ENCODE measurements at places on chromosomes 11 and 22.

DNA sequence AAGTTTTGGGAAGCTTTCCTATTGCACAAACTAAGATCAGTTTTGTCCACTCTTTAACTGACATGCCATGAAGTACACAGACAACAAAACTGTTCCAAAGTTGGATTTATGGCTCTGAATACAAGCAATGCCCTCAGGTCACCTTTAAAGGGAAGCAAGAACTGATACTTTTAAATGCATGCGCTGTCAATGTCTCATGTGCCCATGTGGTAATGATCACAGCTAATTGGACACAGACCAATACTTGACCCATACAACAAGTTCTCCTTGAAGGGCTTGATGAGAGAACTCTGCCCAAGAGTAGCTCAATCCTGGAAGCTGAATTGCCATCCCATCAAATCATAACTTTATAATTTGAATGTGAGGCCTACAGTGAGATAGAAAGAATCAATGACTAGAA is 624.9 kb downstream of the ETS1 start:
- H3K36me3 ChIP-seq: no peaks in the 10 kb centered on the region
- H3K4me3 ChIP-seq: no peak overlapping the region
- no peaks in the 10 kb centered on the region for H3K4me1 ChIP-seq
- no peak for DNase-seq
- no peak overlapping the region for H3K27ac ChIP-seq
- no peaks in the 10 kb centered on the region for H3K27me3 ChIP-seq

DNA sequence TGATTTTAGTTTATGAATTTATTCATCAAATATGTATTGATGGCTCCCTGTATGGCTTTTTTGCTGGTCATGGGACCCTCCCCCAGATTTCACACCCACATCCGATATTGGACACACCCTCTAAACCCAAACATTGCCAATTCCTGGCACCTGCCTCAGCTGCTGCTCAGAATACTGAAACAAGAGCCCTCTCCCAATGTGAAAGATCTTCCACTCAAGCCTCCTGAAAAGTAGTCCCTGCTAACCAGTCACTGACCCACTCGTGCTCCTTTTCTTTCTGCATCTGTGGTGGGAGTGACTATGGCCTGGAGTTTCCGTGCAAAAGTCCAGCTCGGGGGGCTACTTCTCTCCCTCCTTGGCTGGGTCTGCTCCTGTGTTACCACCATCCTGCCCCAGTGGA is at the start of gene CLDN25:
CLDN25 (plus strand) TSS at position 301 of the 400 bp plus-strand sequence; CDS start at position 301, 0 bp downstream.
- H3K4me3 ChIP-seq: no peak within 1 kb of the TSS
- H3K36me3 ChIP-seq: no peaks in the 10 kb centered on the region
- no peaks in the 10 kb centered on the region for H3K4me1 ChIP-seq
- no peak within 1 kb of the TSS for H3K27ac ChIP-seq
- peaks cover 38% of the 10 kb centered on the region for H3K27me3 ChIP-seq

GRCh38 chr11:3712274-3712673 is 41.1 kb upstream of the CHRNA10 start:
- no peak overlapping the region for H3K27ac ChIP-seq
- no peaks in the 10 kb centered on the region for H3K27me3 ChIP-seq
- no peaks in the 10 kb centered on the region for H3K4me1 ChIP-seq
- no peak overlapping the region for H3K4me3 ChIP-seq

DNA sequence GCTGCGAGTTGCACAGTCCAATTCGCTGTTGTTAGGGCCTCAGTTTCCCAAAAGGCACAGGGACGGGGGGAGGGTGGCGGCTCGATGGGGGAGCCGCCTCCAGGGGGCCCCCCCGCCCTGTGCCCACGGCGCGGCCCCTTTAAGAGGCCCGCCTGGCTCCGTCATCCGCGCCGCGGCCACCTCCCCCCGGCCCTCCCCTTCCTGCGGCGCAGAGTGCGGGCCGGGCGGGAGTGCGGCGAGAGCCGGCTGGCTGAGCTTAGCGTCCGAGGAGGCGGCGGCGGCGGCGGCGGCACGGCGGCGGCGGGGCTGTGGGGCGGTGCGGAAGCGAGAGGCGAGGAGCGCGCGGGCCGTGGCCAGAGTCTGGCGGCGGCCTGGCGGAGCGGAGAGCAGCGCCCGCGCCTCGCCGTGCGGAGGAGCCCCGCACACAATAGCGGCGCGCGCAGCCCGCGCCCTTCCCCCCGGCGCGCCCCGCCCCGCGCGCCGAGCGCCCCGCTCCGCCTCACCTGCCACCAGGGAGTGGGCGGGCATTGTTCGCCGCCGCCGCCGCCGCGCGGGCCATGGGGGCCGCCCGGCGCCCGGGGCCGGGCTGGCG is at the start of gene BCR:
BCR (plus strand) TSS at position 209 of the 592 bp plus-strand sequence. CDS start 452 bp downstream, outside the sequence.
- peak within 1 kb of the TSS; percentile 46 for H3K4me3 ChIP-seq
- H3K27me3 ChIP-seq: no peaks in the 10 kb centered on the region
- H3K27ac ChIP-seq: peak within 1 kb of the TSS; percentile 66
- H3K4me1 ChIP-seq: peaks cover 85% of the 10 kb centered on the region

DNA sequence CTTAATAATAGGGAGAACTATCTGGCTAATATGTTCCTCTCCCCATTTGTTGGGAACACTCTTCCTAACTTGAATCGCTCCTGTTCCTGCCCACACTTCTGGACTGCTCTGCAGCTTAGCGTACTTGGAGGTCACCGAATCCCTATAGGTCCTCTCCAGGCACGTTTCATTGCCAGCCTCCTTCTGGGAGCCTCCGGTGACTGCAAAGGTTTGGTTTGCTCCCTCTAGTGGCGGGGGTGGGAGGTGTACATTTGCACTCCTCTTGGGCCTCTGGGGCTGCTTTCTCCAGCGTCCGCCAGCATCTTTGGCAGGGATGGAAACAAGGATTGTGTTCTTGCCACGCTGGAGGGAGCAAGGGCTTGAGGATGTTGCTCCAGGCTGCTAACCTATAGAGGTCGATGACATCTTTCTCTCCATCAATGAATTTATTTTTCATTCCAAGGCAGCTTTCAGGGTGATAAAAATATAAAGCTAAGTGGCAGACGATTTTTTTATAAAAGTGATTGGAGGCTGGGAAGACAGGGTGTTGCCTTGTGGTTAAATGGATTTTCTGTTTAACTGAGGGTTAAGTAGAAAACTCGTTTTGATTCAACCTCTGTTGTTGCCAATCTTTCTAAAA is 48.7 kb downstream of the TSPAN18 start:
- peaks cover 14% of the 10 kb centered on the region for H3K27me3 ChIP-seq
- no peaks in the 10 kb centered on the region for H3K36me3 ChIP-seq
- no peak overlapping the region for H3K27ac ChIP-seq
- H3K4me1 ChIP-seq: peaks cover 3% of the 10 kb centered on the region

- no peak overlapping the region for H3K4me3 ChIP-seq
- H3K36me3 ChIP-seq: no peaks in the 10 kb centered on the region
- no peaks in the 10 kb centered on the region for H3K4me1 ChIP-seq
- no peak for DNase-seq
These were observed 84.3 kb downstream of the GGT1 start for GRCh38 chr22:24687322-24687721.

DNA sequence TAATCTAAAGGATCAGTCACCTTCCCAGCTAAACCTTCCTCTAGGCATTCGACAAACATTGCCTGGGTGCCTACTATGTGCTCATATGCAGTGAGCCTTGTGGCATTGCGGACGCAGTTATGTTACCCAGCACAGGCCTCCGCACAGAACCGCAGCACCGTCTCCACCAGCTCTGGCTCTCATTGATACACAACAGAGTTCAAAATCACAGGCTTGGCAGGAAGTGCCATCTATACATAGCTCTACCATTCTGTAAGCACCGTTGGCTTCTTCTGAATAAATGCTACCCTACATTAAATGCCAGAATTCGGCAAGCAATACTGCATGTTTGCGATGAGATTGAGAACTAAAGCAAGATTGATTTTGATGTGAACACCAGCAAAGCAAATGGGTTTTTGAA is 31.0 kb downstream of the DSCAML1 start:
- H3K4me1 ChIP-seq: no peaks in the 10 kb centered on the region
- no peak for DNase-seq
- H3K36me3 ChIP-seq: no peaks in the 10 kb centered on the region
- H3K27ac ChIP-seq: no peak overlapping the region

DNA sequence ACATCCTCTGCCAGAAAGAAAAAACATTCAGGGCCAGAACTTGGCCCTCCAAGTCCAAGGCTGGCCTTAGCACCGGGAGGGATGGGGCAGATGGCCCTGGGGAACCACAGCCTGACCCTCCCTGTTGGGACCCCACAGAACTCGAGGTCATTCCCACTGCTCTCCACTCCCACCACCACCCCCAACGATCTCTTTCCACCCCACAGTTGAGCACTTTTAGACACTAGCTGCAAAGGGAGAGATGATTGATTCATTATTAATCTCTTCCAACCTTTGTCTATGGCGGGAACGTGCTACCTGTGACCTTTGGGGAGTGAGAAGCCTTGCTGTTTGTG is 869.7 kb downstream of the BRD1 start:
- DNase-seq: no peak
- no peak overlapping the region for H3K27ac ChIP-seq
- H3K27me3 ChIP-seq: no peaks in the 10 kb centered on the region
- no peaks in the 10 kb centered on the region for H3K36me3 ChIP-seq
- H3K4me3 ChIP-seq: no peak overlapping the region

- no peaks in the 10 kb centered on the region for H3K36me3 ChIP-seq
- no peaks in the 10 kb centered on the region for H3K27me3 ChIP-seq
- no peak for DNase-seq
- no peak overlapping the region for H3K4me3 ChIP-seq
These were observed 107.1 kb upstream of the CD44 start for GRCh38 chr11:35031867-35032266.

DNA sequence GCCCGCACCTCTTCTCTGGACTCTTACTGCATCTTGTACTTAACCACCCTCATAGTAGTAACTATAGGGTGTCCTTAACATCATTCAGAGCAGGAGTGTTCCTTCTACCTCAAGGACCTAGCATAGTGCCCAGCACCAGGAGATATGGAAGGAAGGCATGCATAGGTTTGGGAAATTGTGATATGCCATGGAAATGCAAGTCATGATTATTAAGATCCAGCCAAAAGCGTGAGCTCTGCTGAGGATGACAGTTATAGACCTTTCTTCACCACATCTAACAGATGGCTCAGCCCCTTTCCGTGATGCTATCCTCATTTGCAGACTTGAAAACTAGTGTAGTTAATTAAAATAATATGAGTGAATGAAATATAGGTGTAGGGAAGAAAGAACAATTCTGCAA is 746.1 kb downstream of the NTM start:
- no peaks in the 10 kb centered on the region for H3K4me1 ChIP-seq
- H3K27ac ChIP-seq: no peak overlapping the region
- no peak overlapping the region for H3K4me3 ChIP-seq
- no peaks in the 10 kb centered on the region for H3K36me3 ChIP-seq
- no peaks in the 10 kb centered on the region for H3K27me3 ChIP-seq
- DNase-seq: no peak

DNA sequence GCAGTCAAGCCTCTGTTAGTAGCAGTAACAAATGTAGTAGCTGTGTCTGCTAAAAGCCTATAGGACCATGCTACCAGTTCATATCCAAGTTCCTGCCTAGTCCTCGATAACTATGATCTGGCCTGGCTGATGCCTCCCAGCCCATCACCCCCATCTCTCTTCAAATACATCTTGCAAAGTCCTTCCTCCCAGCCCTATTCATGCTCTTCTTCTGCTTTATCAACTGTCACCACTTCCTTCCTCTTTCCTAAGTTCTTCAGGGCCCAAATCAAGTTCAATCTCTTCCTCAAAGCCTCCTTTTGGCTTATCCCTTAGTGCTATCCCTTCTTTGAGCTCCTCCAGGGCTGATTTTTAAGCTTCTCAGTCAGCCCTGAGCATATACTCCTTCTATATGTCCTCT is 150.9 kb upstream of the THY1 start:
- no peak for DNase-seq
- no peak overlapping the region for H3K27ac ChIP-seq
- H3K27me3 ChIP-seq: peaks cover 6% of the 10 kb centered on the region
- no peak overlapping the region for H3K4me3 ChIP-seq
- peaks cover 6% of the 10 kb centered on the region for H3K4me1 ChIP-seq
- H3K36me3 ChIP-seq: no peaks in the 10 kb centered on the region

GRCh38 chr11:16809886-16810668 is 71.6 kb downstream of the C11orf58 start:
- no peak overlapping the region for H3K27ac ChIP-seq
- no peak for DNase-seq
- peaks cover 54% of the 10 kb centered on the region for H3K27me3 ChIP-seq
- no peak overlapping the region for H3K4me3 ChIP-seq

- no peaks in the 10 kb centered on the region for H3K27me3 ChIP-seq
- H3K36me3 ChIP-seq: peaks cover 24% of the 10 kb centered on the region
- H3K4me1 ChIP-seq: peaks cover 57% of the 10 kb centered on the region
- DNase-seq: no peak
These were observed 7.7 kb upstream of the NEAT1 start for GRCh38 chr11:65414776-65415498.

DNA sequence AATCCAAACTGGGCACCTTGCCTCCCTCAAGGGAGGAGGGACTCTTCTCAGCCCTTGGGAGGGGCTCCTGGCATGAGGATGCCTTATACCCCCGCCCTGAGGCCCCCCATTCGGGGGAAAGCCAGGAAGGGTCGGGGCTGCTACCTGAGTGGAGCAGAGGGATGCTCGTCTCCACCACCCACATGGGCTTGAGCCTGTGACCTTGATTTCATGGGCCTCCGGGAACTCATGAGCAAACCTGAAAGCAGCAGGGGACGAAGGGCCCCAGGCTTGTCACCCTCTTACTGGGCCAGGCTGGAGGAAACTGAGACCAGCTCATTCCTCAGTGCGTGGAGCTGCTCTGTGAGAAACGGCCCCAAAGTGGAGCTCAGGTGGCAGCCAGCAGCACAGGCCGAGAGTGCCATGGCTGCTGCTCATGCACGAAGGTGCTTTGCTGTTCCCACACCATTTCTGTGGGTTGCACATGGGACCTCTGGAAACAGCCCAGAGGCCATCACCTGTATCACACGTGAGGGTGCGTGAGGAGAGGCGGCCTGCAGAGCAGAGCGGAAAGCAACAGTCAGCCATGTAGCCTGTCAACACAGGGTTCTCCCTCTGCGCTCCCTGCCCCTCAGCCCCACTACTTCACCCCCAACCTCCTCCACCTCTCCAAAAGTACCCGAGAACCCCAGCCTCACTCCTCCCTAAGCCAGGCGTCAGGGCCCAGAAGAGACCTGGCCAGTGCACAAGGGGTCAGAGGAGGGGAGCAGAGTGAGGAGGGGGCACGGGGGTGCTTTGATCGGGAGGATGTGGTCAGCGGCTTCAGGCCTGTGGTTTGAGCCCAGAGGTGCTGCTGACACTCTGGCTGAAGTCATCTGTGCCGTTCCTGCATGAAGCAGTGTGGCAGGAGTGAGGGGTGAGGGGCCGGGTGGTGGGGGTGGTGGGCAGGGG is 14.1 kb upstream of the IL2RB start:
- H3K4me3 ChIP-seq: no peak overlapping the region
- no peaks in the 10 kb centered on the region for H3K36me3 ChIP-seq
- no peaks in the 10 kb centered on the region for H3K27me3 ChIP-seq
- H3K27ac ChIP-seq: no peak overlapping the region

- H3K27ac ChIP-seq: no peak overlapping the region
- H3K27me3 ChIP-seq: no peaks in the 10 kb centered on the region
- no peaks in the 10 kb centered on the region for H3K4me1 ChIP-seq
- H3K4me3 ChIP-seq: no peak overlapping the region
- DNase-seq: no peak
- H3K36me3 ChIP-seq: no peaks in the 10 kb centered on the region
These were observed 881.3 kb downstream of the KCNA4 start for GRCh38 chr11:29135504-29135903.

Measured in K562 (cell line).